ENCODE measurements at places on chromosomes 3 and 15.
A peak's percentile ranks its signal among the peaks of the same experiment; 100 is the strongest.

GRCh38 chr15:73982222-73982962 is 9.7 kb downstream of the STOML1 start:
- DNase-seq = peak; percentile 96

- DNase-seq = no peak
Observed at GRCh38 chr3:15924914-15925313, 127.1 kb upstream of the ANKRD28 start.

- DNase-seq = no peak
Observed at GRCh38 chr3:61701011-61701410, 139.6 kb downstream of the PTPRG start.

DNA sequence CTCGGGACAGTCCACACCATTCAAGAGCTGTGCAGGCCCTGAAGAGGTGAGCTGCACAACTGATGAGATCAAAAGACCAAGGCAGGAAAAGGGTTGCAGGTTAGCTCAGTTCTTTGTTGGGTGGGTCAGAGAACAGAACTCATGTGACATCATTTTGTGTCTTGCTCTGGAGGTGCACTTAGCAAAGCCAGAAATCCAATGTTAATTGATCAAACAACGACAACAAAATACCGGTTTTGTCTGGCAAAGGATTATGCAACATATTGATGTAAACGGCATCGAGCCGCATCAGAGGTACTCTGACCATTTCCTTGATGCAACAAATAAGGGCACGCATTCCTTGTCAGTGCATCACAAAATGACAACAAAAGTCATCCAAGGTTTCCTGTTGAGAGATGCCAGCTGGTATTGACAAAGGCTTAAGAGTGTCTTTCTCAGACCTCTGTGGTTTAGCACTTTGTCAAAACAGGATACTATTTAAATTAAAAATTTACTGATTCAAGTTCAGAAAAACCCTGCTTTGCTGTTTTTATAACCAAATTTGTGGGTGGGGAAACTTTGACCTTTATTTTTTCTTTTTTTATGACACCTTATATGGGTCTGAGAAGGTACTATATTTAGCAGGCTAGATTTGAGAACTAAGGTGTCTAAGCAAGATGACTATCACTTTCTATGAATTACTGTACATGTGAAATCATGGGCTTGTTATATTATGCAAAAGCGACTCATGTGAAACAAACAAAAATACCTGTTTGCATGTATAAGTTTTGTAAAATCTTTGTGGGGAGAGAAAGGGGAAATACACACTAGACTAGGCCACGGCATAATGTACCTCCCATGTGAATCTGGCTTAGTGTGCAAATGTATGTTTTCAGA is 496.1 kb downstream of the FOXP1 start:
- no peak for DNase-seq

DNA sequence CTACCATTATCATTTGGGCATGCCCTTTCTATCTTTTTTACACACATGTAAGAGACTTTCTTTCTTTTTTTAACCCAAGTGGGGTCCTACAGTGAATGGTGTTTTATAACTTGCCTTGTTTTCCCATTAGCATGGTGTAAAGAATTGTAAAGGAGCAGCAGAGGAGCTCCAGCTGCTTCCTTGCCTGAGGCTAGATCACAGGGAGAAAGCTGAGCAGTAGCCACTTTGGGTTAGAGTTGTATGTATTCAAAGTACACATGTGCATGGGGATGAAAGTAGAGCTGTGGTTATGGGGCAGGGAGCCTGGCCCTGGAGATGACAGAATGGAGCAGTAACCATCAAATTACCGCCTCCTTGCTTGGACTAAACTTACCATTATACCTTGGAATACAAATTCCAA is 231.1 kb upstream of the PDZRN3 start:
- DNase-seq = no peak

DNA sequence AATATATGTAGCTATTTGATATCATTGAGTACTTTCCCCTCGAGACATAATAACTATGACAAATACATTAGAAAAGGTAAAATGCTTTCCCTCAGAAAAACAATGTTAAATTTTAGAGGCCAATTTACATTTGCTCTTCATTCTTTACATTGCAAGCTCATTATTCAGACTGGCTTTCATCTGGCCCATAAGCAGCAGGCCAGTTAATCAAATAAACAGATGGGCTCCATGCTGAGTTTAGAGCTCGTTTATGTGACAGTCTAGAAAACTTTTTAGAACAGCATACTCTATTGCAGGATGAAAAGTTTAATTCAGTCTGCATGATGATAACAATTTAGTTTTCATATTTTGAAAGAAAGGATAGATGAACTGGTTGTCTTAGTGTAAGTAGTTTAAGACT is 150.6 kb downstream of the DUT start:
- no peak for DNase-seq

DNA sequence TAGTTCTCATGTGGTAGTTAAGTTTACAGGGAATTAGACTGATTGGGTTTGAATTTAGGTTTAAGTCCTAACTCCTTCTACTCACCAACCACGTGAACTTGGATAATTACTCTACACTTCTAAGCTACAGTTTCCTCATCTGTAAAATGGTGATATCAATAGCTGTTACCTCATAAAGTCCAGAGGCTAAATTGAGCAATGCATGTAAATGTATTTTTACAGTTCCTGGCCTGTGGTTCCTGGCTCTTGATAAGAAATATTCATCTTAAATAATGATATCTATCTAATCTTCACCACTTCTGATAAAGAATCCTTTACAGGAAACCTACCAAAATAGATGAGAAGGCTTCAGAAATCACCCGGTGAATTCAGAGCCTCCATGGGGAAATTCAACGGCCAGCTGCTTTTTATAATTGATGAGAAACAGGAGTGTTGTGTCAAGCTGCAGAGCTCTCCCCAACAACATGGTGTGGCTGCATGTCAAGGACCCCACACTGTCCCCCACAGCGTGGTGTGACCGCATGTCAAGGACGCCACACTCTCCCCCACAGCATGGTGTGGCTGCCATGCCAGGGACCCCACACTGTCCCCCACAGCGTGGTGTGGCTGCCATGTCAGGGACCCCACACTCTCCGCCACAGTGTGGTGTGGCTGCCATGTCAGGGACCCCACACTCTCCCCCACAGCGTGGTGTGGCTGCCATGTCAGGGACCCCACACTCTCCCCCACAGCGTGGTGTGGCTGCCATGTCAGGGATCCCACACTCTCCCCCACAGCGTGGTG is 80.8 kb upstream of the PEX5L start:
- no peak for DNase-seq

DNA sequence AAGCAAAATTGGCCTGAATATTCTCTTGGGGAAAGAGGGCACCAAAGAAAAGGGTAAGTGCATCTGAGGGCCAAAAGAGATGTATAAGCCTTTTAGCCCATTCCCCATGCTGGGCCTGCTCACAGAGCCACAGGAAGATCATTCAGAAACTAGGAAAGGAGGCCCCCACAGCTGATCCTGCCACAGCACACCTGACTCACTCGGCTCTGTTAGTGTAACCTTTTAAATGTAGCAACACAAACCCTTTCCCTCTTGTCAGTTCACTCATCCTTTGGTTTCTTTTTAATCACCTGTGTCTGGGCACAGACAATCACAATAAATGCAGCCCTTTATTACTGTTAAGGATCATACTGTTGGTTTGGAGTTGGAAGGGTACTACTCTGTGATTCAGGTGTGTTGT is 69.9 kb downstream of the PDCD6IP start:
- DNase-seq = no peak

DNA sequence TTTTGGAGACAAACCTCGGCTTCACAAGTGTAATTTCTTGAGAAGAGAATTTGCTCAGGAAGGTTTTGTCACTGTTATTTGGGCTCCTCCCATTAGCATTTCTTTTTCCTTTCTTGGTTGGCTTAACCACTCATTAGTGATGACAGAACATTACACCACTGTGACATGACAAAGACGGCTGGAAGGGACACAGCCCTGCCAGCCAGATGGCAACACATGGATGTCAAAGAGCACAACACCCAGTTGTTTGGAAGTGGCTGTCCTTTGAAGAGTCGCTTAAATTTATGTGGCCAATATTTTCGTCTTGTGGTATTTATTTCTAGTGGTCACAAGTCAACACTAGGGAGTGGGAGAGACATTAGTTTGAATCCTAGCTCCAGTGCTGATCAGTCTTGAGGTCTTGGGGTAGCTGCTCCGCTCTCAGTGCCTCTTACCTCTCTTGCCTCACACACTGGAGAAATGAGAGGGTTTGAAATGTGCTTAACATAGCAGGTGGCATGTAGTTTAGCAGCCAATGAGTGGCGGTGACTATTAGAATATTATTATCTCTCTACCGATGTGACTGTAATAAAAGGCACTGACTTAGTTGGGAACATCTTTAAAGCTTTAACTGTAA is 92.8 kb downstream of the FRMD4B start:
- no peak for DNase-seq

DNA sequence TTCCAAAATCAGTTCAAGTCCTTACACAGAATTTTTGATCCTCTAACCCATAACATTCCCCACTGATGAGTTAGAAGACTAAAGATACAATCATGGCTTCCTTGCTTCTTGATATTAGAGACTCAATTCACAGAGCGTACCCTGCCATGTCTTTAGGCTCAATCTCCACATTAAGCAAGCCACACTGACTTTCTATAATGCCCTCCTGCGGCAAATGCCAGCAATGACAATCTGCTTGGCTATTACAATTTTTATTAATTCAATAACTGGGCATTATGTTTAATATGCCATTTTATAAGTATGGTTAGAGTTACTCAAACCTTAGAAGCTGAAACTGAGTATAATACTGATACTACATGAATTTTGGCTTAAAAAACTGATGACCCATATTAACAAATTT is 479.7 kb upstream of the NR2F2 start:
- no peak for DNase-seq
